Fibroblast of skin of left biceps (primary cell): ENCODE measurements at places on chromosomes 6 and 20.

DNA sequence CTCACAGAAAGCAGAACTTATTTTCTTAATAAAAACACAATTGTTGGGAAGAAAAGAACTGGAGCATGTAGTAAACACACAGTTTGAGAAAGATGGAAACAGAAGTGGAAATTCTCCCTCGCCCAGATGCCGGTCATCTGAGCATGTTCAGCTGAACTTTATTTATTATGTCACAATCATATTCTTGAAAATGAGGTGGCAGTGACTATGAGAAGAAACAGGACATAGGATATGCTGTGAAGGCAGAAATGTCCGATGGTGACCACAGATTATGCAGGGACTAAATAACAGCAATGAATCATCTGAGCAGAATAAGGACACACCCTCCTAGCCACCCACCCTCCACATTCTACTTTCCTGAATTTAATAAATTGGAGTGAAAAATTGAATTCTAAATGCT is 425.3 kb upstream of the NOX3 start:
- no peak for DNase-seq

- DNase-seq, result peak; percentile 33
These were observed 63.7 kb upstream of the CD2AP start for GRCh38 chr6:47413752-47414422.

DNA sequence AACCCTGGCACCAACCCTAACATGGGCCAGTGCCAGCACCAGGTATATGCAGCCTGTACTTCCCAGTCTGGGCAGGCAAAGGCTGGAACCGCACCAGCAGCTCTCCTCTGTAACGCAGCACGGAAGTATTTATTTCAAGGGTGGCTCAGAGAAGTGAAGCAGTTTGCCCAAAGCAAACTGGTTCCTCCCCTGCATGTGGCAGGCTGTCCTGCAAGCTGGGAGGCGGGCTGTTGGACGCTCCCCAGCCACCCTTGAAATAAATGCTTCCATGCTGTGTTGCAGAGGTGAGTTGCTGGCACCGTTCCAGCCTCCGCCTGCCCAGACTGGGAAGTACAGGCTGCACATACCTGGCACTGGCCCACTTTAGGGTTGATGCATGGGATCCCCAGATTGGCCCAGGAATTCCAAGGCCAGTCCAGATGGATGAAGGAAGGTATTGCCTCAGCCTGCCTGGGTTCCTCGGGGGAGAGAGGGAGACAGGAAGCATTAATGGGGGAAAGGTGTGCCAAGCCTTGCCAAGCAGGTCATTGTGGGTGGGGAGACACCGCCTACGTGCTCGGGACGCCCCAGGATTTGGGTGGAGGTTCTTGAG is 49.8 kb downstream of the PPARD start:
- no peak for DNase-seq

GRCh38 chr20:17995967-17996819 is 27.4 kb downstream of the MGME1 start:
- DNase-seq, result peak; percentile 44

DNA sequence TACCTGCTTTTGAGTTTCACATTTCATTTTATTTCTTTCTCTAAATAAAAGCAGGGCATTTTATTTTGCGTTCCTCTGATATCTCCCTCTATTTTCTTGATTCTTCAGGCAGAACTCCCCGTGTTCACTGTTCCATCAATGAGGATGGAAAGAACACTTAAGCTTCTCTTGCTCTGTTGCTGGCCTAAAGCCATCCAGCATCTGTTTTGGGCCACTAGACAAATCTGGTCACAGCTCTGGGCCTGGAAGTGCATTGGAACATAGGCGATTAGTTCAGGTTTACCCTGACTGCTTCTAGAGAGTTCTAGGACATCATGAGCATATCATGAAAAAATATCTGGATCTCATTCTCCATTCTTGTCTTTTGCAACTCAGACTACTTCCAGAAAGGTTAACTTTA is 611.2 kb downstream of the UTRN start:
- DNase-seq, result no peak

- DNase-seq, result no peak
These were observed 30.2 kb downstream of the TMX4 start for GRCh38 chr20:7989379-7989778.

DNA sequence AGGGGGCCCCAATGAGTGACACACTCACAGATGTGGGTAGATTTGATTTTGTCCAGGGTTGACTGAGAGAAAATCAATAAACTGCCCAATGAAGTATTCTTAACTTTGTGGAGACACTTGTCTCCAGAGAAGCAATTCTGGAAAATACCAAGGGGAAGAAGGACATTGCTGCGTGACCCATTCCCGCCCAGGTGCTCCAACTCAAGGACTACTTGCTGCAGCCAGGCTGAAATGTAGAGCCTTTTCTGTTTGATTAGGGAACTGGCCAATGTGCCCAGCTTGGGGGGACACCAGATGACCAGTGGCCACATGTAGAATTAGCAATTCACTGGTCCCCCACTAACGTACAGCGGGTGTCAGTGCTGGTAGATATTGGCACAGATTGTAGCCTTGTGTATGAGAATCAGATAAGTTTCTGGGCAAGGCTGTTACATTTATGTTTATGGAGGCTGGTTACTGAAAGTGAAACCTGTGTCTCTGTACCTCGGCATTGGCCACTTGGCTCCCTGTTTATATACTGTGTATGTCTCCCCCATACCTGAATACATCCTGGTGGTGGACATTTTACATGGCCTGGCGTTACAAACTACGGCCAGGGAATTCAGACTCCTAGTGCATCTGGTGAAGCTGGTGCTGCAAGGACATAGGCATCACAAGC is 32.3 kb downstream of the HDDC2 start:
- DNase-seq, result no peak

- DNase-seq, result no peak
These were observed 154.0 kb downstream of the ID4 start for GRCh38 chr6:19991176-19991575.

GRCh38 chr20:31602779-31603441 is 2.2 kb upstream of the ID1 start:
- DNase-seq, result no peak

- DNase-seq, result no peak
These were observed 489.0 kb downstream of the CDKAL1 start for GRCh38 chr6:21023210-21023609.

DNA sequence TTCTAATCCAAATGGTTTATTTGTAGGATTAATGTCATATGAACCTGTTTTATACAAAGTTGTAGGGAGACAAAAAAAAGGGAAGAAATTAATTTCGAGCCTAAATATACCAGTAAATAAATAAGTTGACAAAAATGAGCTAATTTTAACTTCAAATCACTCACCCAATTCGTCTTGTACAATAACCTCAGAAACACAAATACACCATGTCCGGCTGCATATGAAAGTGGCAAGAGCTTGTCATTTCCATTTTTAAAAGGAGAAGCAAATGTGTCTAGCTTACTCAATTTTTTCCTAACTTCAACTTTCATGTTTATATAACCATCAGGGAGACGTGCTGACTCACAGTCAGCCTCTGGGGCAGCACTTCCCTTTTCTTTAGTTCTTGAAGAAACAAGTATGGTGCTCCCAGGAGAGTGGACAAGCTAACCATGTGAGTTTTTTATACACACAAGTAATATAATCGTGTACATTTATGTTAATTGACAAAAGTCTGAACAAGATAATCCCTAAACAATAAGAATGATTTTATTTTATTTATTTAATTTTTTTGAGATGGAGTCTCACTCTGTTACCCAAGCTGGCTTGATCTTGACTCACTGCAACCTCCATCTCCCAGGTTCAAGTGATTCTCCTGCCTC is 55.5 kb upstream of the SGK1 start:
- peak; percentile 32 for DNase-seq

DNA sequence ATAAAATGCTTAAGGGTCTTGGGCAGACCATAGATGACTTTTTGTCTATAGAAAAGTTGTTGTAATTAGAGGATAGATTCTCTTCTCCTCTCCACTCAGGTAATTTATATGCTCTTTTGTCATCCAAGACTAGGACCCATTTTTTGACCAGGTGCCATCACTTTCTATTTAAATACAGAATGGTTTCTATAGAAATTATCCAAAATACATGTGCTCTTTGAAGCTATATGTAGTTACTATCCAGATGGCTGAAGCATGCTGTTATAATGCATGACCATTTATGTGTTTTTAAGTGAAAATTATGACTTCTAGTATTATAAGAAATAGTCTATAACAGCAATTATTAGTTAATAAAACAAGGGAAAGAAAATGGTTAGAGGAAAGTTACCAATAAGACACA is 3.0 kb upstream of the MLIP start:
- DNase-seq, result no peak

- DNase-seq, result no peak
These were observed 211.1 kb downstream of the OGFRL1 start for GRCh38 chr6:71499667-71500066.

- DNase-seq, result no peak
These were observed 78.6 kb downstream of the KIF13A start for GRCh38 chr6:17908831-17909230.

DNA sequence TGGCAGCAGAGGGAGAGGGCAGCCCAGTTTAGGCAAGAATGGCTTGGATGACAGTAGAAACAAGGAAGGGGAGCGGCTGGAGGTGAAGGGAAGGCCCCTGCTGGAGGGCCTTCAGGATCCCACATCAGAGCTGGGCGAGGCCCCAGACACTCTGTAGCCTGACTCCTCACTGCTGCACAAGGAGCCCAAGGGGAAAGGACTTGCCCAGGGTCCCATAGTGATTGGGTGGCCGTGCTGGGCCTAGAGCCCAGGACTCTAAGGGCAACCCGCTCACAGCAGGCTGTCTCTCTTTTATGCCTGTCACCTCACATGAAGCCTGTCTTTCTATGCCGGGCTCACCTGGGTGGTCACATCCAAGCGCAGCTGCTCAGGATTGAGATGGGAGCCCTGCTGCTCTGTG is 9.3 kb downstream of the AARS2 start:
- no peak for DNase-seq

GRCh38 chr6:154479771-154480639 is 30.5 kb downstream of the CNKSR3 start:
- DNase-seq, result peak; percentile 59

DNA sequence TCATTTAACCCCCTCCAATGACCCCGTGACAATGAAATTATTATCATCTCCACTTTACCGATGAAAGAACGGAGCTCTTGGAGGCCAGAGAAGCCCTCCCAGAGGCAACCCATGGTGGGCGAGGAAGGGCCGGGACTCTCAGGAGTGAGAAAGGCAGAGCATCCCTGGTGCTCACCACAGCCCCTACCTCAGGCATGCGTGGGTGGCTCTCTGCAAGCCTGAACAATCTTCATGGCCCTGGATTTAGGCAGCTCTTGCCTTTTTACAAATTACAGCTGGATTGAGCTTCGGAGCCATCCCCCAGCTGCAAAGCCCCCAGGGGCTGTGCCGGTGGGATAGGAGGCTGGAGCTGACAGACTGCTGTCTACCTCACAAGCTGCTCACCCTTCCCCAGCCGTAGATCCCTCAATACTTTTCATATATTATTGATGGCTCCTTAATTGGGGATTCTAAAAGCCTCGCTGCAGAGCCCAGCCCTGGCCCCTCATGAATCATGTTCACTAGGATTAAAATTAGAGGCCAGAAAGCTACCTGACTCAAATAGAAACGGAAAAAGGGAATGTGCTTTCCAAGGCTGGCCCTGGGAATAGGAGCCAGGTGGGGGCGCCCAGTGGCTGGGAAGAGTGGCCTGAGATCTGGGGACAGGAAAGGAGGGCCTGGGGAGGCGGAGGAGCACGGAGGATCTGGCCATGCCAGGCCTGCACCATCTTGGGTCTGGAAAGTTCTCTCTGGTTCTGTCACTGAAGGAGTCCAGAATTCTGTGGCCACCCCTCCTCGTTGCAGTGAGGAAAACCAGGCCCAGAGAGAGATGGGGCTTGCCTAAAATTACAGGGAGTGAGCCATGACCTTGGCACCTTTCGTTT is 29.1 kb downstream of the CPNE5 start:
- no peak for DNase-seq

- DNase-seq, result no peak
These were observed 158.1 kb downstream of the QKI start for GRCh38 chr6:163572612-163573011.

DNA sequence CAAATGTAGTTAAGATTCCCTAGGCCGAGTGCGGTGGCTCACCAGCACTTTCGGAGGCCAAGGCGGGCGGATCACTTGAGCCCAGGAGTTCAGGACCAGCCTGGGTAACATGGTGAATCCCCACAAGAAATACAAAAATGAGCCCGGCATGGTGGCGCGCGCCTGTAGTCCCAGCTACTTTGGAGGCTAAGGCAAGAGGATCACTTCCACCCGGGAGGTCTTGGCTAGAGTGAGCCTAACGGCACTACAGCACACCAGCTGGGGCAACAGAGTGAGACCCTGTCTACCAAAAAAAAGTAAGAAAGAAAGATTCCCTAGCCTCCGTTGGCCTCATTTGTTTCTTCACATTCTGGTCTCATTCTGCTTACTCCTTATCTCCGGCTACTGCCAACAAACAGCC is 1.2 kb downstream of the ESF1 start:
- DNase-seq, result no peak

- DNase-seq, result no peak
These were observed 70.0 kb upstream of the FRMD1 start for GRCh38 chr6:168149015-168149414.

DNA sequence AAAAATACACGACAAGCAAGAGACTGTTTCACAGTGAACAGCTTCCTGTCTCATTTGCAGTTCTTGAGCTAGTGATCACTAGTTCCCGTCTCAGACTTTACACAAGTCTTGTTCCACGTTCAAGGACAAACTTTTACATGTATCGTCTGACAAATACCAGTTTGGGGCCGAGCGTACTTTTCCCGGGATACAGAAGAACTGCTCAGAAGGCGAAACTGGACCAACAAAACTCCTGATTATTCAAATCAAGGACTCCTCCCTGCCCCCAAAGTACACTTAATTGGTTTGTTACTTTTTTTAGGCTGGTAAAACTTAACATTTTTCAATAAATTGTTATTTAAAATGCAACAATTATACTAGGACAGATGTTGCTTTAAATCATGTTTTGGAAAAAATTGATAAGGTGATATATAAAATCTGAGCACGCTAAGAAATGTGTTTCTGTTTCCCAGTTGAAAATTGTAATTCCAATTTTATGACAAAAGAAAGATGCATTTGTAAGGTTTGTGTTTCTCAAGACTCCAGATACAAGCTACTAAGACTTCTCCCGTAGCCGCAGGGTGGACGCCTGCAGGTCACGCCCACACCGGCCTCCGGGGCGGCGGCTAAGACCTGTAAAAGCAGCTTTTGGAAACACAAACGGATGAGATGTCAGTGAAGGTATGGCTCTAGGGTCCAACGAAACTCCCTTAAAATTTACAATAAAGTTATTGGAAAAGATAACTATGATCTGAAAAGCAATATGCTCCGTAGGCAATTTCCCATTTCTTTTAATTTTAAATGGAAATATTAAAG is 16.8 kb upstream of the TCFL5 start:
- DNase-seq, result no peak

DNA sequence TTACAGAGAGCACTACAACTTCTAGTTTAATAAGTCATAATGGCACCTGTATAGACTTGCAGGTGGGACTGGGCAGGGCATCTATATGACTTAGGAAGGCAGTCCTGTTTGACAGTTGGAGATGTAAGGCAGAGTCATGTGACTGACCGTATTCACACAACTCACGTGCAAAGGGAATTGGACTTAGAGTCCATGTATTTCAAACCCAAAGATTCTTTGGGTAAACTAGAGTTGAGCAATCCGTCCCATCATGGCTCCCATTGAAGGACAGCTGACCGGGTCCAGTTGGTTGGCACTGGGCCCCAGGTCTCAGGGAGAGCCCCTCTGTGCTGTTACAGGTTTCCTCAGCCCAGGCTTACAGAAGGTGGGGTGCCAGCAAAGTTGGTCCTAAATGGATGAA is 121.9 kb downstream of the ARID1B start:
- no peak for DNase-seq
